Fibroblast of skin of right quadriceps (primary cell): ENCODE measurements at places on chromosomes 11 and 22.
A peak's percentile ranks its signal among the peaks of the same experiment; 100 is the strongest.

GRCh38 chr22:39478441-39478850 lies 21.6 kb downstream of the MGAT3 start:
- no peak for DNase-seq

DNA sequence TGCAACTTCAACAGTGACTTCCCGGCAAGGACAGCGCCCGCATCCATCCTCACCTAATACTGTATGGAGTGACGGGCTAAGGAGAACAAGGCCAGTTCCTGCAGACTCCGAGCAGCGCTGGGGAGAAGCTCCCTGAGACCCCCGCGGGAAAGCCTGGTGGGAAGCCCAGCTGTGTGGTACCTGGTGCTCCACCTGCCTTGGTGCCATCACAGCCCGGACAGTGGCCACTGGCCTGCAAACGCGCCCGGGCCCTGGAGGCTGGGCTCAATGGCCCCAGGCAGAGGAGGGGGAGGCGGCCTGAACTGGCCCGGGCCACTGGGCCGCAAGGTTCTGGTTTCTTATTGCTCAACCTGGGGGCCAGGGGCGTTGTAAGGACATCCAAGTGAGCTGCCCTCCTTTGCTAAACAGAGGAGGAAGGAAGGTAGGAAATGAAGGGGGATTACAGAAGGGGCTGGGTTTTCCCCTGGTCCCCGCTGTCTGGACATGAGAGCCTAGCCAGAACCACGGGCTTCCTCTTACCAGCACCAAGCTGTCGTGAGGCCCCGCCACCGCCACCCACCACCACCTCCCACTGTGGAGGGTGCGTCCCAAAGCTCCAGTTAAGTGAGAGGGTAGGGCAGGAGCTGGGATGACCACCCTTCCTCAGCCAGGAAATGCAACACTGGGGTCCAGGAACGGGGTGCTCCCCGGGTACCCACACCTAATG lies 8.5 kb upstream of the CDC42BPG start:
- DNase-seq, result no peak

DNA sequence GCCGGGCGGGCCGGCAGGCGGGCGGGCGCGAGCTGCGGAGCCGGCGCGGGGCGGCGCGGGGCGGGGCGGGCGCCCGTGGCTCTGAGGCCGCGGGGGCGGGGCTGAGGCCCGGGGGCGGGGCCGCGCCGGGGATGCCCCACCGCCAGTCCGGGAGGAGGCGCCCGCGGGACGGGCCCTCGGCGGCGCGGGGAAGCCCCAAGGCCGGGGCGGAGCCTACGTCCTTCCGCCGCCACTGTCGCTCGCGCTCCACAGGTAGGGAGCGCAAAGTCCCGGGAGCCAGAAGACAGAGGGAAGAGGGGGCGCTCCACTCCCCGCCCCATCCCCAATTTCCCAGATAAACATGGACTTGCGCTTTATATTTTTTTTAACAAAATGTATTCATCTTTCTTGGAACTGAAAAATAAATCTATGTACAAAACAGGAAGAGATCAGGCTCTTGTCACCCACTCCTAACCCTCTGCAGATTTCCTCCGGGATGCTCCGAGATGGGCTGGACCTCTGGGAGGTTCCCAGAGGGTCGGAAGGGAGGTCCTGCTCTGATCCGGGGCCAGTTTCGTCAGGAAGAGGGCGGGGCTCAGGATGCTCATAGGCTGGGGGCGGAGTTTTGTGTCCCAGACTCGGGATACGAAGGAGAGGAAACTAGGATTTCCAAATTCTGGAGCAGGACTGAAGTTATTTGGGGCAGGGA lies at the start of gene MAP4K2:
TSS of gene MAP4K2 (minus strand) at position 57 of the 688 bp plus-strand sequence. CDS start 65 bp downstream, outside the sequence.
- peak; percentile 81 for DNase-seq

- DNase-seq, result no peak
Measured at GRCh38 chr11:123052901-123053721, 8.8 kb downstream of the HSPA8 start.

GRCh38 chr11:17653611-17654010 lies 65.8 kb upstream of the MYOD1 start:
- no peak for DNase-seq

GRCh38 chr11:69106031-69106811 lies 49.5 kb upstream of the SMIM38 start:
- DNase-seq, result no peak

GRCh38 chr22:38953577-38954413 lies 3.6 kb upstream of the APOBEC3A start:
- no peak for DNase-seq

DNA sequence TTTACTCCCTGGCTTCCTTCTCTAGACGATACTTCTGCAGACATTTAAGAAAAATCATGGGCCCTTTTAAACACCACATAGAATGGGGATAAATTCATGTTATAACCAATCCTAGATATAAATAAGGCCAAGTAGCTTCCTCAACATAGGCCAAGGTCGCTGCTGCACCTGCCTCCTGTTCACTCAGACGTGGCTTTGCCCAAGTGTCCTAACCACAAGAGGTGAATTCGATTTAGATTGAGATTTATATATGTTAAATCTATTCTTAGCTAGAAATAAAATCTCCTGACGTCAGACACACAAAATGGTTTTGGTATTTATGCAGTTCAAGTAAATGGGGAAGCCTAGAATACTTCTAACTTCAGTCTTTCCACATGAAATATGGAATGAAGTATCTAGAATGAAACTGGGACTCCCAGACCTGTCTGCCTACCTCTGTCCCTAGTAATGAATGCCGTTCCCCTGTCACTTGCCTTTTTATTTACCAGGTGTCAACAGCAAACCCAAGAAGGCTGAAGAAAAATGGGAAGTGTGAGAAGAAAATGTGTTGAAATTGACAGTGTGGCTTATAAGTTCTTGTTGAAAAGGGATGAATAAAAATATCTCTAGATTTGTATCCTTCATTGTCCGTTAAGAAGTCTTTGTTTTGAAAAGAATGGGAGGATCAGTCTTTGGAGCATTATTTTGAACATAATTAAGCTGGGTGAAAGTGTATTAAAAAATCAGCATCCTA lies 131.8 kb downstream of the HIPK3 start:
- no peak for DNase-seq

GRCh38 chr11:35257281-35257680 lies 118.3 kb downstream of the CD44 start:
- no peak for DNase-seq

DNA sequence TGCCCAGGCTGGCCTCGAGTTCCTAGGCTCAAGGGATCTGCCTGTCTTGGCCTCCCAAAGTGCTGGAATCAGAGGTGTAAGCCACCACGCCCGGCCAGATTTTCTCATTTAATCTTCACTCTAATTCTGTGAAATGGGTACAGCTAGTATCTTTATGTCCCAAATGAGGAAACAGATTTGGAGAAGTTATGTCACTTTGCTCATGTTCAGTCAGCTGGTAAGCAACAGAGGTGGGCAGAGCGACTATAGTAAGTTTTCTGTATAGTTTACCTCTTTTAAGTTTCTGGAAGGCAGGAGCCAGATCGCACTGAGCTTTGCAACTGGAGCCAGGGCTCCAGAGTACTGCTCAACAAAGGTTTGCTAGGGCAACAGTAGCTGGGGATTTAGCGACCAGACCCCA lies 33.2 kb downstream of the RCOR2 start:
- DNase-seq, result no peak

- peak; percentile 13 for DNase-seq
Measured at GRCh38 chr11:30984827-30985226, 384.7 kb downstream of the DCDC1 start.

DNA sequence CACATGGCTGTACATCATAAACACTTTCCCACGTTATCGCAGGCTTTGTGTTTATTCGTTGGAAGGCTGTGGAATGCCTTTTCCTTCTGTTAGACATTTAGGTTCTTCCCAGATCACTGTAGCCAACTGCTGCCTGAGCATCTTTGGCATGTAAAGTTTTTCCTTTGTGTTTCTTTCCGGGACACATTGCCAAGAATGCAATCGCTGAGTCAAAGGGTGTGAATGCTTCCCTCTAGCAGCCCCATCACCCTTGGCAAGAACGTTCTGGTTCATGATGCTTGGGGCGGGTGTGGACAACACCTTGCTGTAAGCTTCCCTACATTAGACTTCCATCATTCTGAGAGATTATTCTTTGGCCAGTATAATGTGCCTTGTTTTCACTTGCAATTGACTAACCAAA lies 136.2 kb downstream of the OSBP2 start:
- DNase-seq, result peak; percentile 91

- DNase-seq, result peak; percentile 95
Measured at GRCh38 chr22:30206944-30207343, 39.6 kb downstream of the LIF start.

GRCh38 chr11:113881856-113882255 lies 6.5 kb upstream of the USP28 start:
- no peak for DNase-seq

- DNase-seq, result no peak
Measured at GRCh38 chr22:46575911-46576555, 38.6 kb upstream of the CELSR1 start.

- no peak for DNase-seq
Measured at GRCh38 chr22:32822179-32822877, 20.8 kb downstream of the TIMP3 start.
